NCI-H1694 (cell line): ENCODE measurements at places on chromosomes 2 and 18.
A peak's percentile ranks its signal among the peaks of the same experiment; 100 is the strongest.

- DNase-seq = no peak
These were observed 83.7 kb downstream of the TMEM131 start for GRCh38 chr2:97911922-97912575.

DNA sequence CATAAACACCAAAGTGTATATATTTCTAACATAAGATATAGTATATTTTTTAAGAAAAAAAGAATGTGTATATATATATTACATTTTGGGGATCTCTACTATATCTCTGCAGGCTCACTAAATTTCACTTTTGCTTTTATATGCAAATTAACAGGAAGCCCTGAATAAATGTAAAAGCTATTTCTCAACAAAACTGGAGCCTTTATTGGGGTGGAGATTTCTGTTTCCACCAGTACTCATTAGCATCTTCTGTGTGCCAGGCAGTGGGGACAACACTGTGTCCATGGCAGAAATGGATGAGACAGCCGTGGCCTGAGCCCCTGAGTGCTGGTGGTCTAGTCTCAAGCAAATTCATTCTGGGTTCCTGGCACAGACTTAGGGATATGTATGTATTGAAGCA lies 41.3 kb downstream of the C18orf63 start:
- DNase-seq = no peak

- peak; percentile 88 for DNase-seq
These were observed 56.8 kb upstream of the TTN start for GRCh38 chr2:178863856-178864620.

- DNase-seq = no peak
These were observed 2.0 kb upstream of the ATRAID start for GRCh38 chr2:27209621-27210401.

DNA sequence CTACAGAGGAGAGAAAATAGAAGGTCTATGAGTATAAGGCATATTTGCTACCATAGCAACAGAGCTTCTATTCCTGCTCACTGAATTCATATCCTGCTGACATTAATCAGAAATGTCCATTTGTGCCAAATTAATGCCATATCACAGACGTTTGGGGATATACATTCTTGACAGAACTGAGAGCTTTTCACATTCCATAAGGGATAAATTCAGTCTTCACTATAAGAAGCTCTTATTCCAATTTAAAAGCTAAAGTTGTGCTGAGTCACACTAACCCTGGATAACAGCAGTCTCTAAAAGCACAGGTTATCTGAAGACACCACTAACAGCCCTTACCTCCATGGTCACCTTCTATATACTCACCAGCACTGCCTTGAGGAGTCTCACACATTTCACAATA lies 178.1 kb downstream of the RAB3GAP1 start:
- no peak for DNase-seq

GRCh38 chr2:20494241-20494640 lies 47.4 kb downstream of the RHOB start:
- DNase-seq = no peak

DNA sequence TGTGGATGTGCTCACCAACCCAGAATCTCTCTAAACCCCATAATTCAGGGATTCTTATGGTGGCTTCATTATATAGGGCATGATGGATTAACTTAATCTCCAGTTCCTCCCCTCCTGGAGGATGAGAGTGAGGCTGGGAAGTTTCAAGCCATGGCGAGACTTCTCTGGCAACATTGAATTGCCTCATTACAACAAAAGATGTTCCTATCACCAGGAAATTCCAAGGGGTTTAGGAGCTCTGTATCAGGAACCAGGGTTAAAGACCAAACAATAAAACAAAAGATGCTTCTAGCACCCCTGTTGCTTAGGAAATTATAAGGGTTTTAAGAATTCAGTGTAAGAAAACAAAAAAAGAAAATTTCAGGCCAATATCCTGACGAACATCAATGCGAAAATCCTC lies 100.1 kb downstream of the NAB1 start:
- DNase-seq = no peak

- no peak for DNase-seq
These were observed 275.2 kb upstream of the LRRTM1 start for GRCh38 chr2:80579756-80580155.

GRCh38 chr2:174673440-174673839 lies 75.8 kb upstream of the WIPF1 start:
- no peak for DNase-seq

DNA sequence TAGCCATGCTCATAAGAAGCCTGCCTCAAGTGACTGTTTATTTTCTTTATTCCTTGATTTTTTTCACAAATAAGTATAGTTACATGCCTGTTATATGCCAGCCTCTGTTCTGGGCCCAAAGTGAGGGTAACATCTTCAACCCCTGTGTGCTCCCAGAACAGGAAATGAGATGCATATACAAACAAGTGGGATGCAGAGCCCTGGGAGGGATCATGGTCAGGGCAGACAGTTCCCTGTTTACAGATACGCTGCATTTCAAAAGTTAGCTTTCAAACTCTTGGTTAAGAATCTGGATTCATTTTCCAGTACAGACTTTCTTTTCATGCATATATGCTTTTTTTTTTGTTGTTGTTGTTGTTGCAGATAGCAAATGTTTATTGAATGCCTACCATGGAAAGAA lies 24.4 kb downstream of the GPR39 start:
- DNase-seq = no peak

- no peak for DNase-seq
These were observed 29.8 kb downstream of the LRP1B start for GRCh38 chr2:142100970-142101369.

- no peak for DNase-seq
These were observed 31.3 kb upstream of the CREG2 start for GRCh38 chr2:101418460-101419095.

DNA sequence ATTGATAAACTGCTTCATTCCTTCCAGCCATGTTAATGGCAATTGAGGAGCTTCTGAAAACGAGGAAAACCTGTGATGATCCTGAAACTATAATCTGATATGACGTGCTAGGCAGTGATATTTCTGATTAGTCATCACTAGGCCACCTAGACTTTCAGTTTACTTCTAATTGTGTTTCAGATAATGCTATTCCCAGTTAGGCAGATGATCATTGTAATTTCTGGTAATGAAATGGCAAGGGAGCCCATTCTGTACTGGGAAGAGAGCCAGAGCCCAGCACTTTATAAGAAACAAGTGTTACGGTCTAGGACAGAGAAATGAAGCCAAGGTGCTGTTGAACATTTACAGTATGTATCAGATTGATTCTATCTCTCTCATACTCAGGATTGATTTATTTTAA lies 106.2 kb downstream of the CPO start:
- DNase-seq = no peak

GRCh38 chr2:75292826-75293225 lies 93.5 kb upstream of the TACR1 start:
- no peak for DNase-seq

DNA sequence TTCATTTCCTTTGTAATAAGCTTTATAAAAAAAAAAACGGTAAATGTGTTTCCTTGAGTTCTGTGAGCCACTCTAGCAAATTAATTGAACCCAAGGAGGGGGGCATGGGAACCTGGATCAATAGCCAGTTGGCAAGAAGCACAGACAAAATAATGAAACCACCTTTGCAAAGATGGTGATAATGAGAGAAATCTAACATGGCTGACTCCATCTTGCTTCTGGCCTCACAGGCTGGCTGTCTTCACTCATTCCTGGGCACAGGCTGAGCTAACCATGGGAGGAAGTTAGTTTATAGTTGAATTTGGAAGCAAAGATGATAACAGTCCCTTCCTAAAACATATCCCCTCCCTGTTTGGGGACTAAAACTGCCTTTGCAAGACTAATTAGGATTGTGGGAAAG lies 95.1 kb downstream of the B3GNT2 start:
- no peak for DNase-seq

GRCh38 chr2:129334128-129334527 lies 645.3 kb upstream of the RAB6C start:
- DNase-seq = no peak

- no peak for DNase-seq
These were observed 738.7 kb downstream of the SOCS6 start for GRCh38 chr18:71027531-71027930.
